ENCODE measurements at places on chromosomes 6 and 20.
A peak's percentile ranks its signal among the peaks of the same experiment; 100 is the strongest.

DNA sequence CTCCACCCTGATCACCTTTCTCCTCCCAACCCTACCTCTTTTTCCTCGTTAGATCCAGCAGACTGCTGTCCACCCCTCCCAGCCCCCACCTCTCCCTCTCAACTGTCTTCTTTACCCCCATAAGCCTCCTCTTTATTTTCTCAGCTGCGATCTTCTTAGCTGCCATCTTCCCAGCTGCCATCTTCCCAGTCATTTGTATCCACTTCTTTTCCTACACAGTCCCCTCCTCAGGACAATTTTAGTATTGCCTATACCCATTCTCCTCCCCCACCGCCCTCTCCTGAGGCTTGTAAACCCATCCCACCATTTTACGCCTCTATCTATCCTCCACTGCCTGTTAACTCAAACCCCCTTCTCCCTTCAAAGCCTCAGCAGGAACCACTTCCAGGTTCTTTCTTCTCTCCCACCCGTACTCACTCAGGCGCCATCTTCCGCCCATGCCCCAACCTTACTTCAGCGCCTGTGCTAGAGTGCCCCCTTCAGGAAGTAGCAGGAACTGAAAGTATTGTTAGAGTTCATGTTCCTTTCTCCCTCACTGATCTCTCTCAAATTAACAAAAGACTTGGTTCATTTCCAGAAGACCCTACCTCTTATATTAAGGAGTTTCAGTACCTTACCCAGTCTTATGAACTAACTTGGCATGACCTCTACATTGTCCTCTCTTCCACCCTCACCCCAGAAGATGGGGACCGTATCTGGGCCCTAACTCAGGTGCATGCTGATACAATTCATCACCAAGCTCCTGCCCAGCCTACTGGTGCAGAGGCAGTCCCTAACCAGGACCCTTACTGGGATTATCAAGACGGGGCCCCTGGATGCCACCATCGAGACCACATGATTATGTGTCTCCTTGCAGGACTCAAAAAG, 236.0 kb downstream of the ADGRG6 start:
- DNase-seq, result no peak

- DNase-seq, result no peak
Observed at GRCh38 chr20:20915844-20916243, 190.3 kb downstream of the LINC00237 start.

DNA sequence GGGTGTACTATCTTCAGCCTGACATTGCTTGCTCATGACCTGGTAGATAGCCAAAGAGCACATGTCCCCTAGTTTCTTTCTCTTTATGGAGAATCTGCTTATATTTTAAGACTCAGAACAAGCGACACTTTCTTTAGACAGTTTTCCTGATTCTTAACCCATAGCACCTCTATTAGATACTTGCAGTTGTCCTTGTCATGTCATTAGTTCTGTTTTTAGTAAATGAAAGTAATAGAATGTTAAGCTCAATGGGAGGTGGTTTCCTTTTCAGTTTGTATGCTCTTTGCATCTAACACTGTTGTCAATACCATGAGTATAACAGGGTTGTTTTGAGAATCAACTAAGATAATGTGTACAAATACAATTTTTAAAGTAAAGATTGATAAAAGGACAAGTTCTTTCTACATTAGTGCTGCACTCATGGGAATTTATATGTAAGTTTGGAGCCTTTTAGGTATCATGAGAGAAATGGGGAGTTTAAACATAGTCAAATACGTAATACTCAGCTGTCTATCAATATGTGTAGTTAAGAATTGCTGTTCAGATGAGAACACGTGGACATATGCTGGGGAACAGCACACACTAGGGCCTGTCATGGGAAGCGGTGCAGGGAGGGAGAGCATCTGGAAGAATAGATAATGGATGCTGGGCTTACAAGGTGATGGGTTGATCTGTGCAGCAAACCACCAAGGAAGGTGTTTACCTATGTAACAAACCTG, 124.3 kb downstream of the GRM1 start:
- no peak for DNase-seq

GRCh38 chr6:44983467-44984365, 344.4 kb upstream of the RUNX2 start:
- DNase-seq, result no peak

DNA sequence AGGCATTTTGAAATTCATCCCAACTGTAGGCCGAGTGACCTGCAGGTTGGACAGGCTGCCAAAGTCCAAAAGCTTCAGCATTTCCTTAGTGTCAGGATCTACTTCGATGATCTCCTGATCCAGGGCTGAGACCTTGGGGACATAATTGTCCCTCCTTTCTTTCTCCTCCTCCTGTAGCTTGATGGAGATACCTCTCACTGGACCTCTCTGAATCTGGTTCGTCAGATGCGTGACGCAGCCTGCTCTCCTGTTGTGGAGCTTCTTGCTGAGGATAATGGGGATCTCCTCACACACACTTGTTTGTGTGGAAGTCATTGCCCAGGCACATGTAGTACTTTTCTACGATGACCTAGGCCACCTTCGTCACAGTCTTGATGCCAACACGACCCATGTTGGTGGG, 1.5 kb upstream of the MAS1L start:
- no peak for DNase-seq

GRCh38 chr20:36773107-36773596, 411 bp downstream of the DSN1 start:
- no peak for DNase-seq

- DNase-seq, result peak; percentile 18
Observed at GRCh38 chr6:22954749-22955385, 385.5 kb downstream of the HDGFL1 start.

DNA sequence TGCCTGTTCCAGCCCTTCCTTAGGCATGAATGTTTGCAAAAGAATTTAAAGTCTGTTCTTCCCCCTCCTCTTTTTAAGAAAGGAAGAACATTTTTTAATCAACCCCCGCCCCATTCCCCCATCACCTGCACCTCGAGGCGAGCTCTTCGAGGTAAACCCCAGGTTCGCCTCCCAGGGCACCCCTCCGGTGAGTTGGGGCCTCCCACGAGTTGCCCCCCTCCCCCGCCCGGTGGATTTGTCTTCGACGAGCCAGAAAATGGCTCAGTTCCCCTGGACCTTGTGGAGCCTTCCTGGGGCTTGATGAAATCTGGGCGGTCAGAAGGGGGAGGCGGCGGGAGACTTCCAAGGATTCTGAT, 256 bp upstream of the OVOL2 start:
- DNase-seq, result no peak

DNA sequence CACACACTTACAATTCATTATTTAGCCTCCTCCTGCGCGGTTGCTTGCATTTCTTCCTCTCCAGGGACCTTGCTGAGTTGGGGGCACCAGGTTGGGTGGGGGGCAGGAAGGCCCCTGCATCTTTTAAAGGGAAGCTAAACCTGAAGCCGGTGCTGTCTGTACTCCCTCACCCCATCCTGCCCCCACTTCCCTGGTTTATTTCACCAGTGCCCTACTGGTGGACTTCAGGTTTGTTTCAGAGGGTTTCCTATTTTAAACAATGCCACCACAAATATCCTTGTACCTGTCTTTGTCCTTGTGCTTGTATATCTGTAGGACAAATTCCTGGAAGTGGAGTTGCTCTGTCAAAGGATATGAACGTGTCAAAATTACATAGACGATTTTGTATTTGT, 21.0 kb downstream of the PTK7 start:
- no peak for DNase-seq

DNA sequence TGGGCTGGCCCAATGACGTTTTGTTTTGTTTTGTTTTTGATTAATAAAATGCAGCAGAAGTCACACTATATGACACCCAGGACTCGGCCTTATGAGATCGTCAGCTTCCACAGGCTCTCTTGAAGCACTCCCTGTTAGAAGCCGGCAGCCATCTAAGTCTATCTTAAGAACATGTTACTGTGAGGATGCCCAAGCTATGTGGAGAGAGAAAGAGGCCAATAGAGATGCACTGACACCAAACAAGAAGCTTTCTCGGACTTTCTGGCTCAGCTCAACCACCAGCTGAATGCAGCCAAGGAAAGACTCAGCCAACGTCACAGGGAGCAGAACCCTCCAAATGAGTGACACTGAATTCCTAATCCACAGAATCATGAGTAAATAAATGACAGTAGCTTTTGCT, 14.0 kb downstream of the SGK1 start:
- DNase-seq, result no peak

DNA sequence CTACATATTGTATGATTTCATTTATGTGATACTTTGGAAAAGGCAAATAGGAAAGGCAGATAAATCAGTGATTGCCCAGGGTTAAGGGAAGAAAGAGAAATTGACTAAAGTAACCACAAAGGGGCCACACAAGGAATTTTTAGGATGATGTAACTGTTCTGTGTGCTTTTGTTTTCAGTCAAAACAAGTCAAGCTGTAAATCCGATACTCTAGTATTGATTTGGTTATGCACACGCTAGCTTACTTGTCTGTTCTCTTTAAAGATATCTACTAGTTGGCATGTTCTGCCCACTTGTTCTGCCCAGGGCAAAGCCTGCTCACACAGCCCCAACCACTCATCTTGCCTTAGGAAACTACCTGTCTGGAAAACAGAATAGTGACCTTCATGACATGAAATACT, 6.4 kb downstream of the FBXL4 start:
- no peak for DNase-seq

DNA sequence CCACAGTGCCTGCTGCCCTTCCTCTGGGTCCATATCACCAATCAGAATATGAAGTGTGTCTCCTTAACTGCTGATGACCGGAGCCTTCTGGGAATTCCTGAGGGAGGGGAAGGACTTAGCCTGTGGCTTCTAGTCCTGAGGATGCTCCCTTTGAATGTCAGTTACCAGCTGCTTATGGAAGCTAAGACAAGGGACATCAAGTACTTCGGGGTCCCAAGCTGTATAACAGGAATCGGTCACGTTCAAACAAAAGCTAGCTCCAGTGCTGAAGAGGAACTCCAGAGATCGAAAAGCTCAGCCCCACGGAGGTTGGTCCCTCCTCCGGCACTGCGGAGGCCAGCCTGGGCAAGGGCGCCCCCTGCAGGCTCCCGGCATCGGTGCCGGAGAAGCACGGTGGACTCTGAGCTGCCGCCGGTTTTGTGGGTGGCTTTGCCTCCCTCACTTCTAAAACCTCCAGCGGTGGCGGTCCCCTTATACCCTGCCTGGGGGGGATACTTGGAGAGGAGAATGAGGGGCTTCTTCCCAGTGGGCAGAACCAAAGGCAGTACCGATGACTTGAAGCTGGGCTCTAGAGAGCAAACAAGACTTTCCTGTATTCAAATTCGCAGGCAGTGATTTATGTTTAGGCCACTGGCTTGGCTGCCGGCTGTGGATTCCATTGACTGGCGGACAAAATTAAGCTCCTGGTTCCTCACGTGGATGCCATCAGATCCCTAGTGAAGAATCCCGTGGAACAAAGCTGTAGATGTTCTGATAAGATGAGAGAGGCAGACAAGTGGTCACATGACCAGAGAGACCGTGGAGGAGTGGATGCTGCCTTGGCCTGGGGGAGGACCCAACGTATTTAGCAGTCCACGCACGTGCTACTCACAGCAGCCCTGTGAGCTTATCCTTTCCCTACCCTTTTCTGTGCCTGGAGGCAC, 16.2 kb upstream of the UBR2 start:
- no peak for DNase-seq

Data from glomerular endothelial cell (primary cell).